Lung microvascular endothelial cell (primary cell): ENCODE measurements at places on chromosomes 4 and X. TPM values are rescaled to one million over a fixed set of nuclear protein-coding genes. Genes with fewer than 3 reads are reported as not detected.

Gene CFP
- total RNA-seq = under 0.01 and 0.22 TPM in 2 replicates

Gene DNAJB14
- 29.6 and 76.6 TPM in 2 replicates for total RNA-seq

Gene SYTL5
- total RNA-seq = under 0.01 TPM in 1 of 2 replicates, not detected in the other

Gene NUP62CL
- total RNA-seq = not detected in 2 replicates

Gene PFKFB1
- under 0.01 TPM in 1 of 2 replicates, not detected in the other for total RNA-seq

Gene UBA1
- total RNA-seq = 79.8 and 94.8 TPM in 2 replicates

Gene STBD1
- total RNA-seq = 0.40 and 1.5 TPM in 2 replicates

Gene KCND1
- 0.20 and 0.22 TPM in 2 replicates for total RNA-seq

Gene PPEF1
- not detected in 2 replicates for total RNA-seq

Gene PNMA6F
- total RNA-seq = not detected in 2 replicates

Gene HHIP
- total RNA-seq = 59.1 and 154 TPM in 2 replicates

Gene SHROOM2
- 5.0 and 5.4 TPM in 2 replicates for total RNA-seq

Gene ZCCHC18
- 0.87 and 1.4 TPM in 2 replicates for total RNA-seq

Gene SMIM10L2A
- 0.40 and 0.65 TPM in 2 replicates for total RNA-seq

Gene GATA1
- total RNA-seq = not detected in 2 replicates

Gene KDR
- total RNA-seq = 177 and 192 TPM in 2 replicates

Gene ODAPH
- not detected in 2 replicates for total RNA-seq

Gene EMD
- total RNA-seq = 14.5 and 18.1 TPM in 2 replicates

Gene RAB39B
- 0.20 and 0.22 TPM in 2 replicates for total RNA-seq

Gene RCHY1
- total RNA-seq = 30.7 and 41.1 TPM in 2 replicates

Gene RTL9
- total RNA-seq = not detected in 2 replicates

Gene SLC2A9
- 0.65 and 0.79 TPM in 2 replicates for total RNA-seq

Gene ARHGAP4
- 2.8 and 5.2 TPM in 2 replicates for total RNA-seq

Gene PAGE2B
- total RNA-seq = not detected in 2 replicates

Gene PASD1
- not detected in 2 replicates for total RNA-seq

Gene CENPE
- total RNA-seq = 1.8 and 10.2 TPM in 2 replicates

Gene DIPK2B
- 52.3 and 73.2 TPM in 2 replicates for total RNA-seq

Gene FOXO4
- total RNA-seq = 5.2 and 11.7 TPM in 2 replicates

Gene TLR8
- not detected in 2 replicates for total RNA-seq

Gene UFSP2
- 19.6 and 33.5 TPM in 2 replicates for total RNA-seq

Gene RBM46
- total RNA-seq = 0.22 TPM in 1 of 2 replicates, not detected in the other

Gene TEX13B
- not detected in 2 replicates for total RNA-seq

Gene BBS12
- total RNA-seq = 4.1 and 4.4 TPM in 2 replicates

Gene MSANTD1
- total RNA-seq = under 0.01 and 0.40 TPM in 2 replicates

Gene SGCB
- total RNA-seq = 8.7 and 9.2 TPM in 2 replicates

Gene IQSEC2
- 0.20 and 0.44 TPM in 2 replicates for total RNA-seq

Gene S100P
- 0.22 and 0.40 TPM in 2 replicates for total RNA-seq

Gene LETM1
- 48.6 and 70.2 TPM in 2 replicates for total RNA-seq

Gene CXorf51A
- not detected in 2 replicates for total RNA-seq

Gene GYG2
- 0.22 and 0.40 TPM in 2 replicates for total RNA-seq
